ENCODE measurements at places on chromosomes 11 and 22.

- DNase-seq, result no peak
Observed at GRCh38 chr11:17560281-17561110, 13.4 kb downstream of the OTOG start.

DNA sequence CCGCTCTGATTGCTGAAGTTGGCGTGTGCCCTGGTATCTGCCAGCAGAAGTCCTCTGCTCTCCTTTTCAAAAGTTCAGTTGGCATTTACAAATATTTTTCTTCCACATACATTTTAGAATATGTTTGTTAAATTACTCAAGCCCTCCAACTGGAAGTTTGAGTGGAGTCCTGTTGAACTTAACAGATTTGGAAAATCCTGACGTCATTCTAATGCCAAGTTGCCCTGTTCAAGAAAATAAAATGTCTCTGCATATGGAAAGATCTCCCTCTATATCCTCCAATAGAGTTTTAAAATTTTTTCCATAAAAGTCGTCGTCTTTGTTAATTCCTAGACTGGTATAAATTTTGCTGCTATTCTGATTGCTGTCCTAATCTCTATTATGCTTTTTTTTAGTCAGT is 3.3 kb downstream of the KCNQ1OT1 start:
- no peak for DNase-seq

GRCh38 chr11:32072872-32073643 is 17.8 kb upstream of the RCN1 start:
- no peak for DNase-seq

GRCh38 chr11:92272651-92273050 is 48.0 kb downstream of the FAT3 start:
- no peak for DNase-seq

DNA sequence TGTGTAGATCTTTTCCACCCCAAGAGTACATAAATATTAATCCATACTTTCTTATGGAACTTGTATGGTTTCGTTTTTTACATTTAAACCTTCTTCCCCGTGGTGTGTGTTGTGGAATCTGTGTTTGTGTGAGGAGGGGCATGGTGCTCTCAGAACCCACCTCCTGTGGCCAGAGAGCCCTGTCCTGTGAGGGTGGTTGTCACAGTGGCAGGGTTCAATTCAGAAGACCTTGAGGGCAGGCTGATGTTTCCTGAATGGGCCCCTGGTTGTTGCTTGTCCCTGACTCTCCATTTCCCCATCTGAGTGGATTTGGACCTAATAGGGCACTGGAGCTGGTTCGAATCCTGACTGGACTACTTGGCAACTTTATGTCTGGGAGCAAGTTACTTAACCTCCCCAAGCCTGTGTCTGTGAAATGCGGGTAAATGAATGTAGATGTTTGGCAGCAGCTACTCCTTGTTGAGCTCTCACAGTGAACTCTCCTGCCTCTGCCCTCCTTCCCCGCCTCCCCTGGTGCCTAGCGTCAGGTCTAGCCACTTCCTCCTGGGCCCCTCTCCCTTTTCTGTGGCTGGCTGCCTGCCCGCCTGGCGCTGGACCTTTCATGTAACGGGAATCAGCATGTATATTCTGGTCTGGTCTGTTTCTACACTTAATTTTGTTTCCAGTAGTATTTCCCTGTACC is 7.3 kb downstream of the NEAT1 start:
- DNase-seq, result no peak

DNA sequence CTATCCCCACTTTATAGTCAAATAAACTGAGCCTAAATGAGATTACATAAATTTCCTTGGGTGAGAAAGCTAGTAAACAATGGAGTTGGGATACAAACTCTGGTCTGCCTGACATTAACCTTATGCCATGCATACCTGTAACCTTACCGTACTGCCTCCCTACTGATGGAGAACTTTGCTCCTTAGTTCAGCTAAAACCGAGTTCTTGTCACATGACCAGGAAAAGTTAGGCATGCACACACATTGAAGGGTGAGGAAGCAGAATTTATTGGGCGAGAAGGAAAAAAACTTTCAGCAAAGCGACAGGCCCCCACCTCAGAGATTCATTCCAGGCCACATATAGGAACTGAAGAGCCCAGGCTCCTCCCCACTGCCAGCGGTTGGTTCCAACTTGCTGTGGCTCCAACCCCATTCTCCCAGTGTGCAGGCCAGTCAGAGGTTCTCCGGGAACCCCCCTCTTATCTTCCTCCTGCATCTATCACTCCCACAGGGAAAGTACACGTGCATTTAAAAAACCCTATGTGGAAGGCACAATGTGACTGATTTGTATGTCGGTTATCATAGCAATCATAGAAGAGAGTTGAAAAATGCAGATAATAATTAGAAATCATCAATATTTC is 3.2 kb upstream of the PIWIL4 start:
- DNase-seq, result no peak

Measured in stimulated activated CD4-positive, alpha-beta T cell treated with anti-CD3 and anti-CD28 coated beads, Interleukin-12 subunit alpha, Interleukin-12 subunit beta, amount 100 ng/mL, for 4 hours (primary cell).